M059J (cell line): ENCODE measurements at places on chromosomes 1 and 21.

DNA sequence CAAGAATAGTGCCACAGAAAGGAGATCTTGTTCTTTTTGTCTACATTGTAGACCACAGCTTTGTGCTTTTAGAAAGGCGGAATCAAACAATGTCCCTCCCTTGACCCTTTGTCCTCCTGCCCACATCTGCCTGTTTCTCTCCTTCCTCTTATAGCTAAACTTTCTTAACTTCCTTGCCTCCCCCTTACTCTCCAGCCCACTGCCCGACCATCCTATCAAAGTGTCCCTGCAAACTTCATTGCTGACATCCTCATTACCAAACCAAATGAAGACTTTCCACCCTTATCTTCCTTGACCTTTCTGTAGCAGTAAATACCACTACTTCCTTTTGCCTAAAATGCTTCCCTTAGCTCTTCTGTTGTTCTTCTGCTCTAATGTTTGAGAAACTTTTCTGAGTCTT is 5.0 kb downstream of the SELP start:
- DNase-seq: no peak

DNA sequence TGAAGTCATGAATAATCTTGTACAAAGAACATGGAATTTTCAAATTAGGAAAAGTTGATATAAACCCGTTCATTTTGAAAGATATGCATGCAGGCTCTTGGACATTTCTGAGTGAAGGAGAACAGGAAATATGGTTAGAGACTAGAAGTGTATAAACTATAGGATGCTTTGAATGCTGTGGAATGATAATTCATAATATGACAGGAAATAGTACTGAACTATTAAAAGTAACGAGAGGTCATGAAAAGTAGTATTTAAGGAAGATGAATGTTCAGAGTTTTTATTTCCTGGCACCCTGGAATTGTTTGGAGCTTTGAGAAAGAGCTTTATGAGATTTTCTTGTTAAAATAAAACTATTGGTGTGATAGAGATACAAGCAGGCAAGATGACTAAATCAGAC is 18.7 kb upstream of the CRB1 start:
- DNase-seq: no peak

- peak; percentile 99 for DNase-seq
Observed at GRCh38 chr1:24022581-24023361, 42.6 kb upstream of the SRSF10 start.

DNA sequence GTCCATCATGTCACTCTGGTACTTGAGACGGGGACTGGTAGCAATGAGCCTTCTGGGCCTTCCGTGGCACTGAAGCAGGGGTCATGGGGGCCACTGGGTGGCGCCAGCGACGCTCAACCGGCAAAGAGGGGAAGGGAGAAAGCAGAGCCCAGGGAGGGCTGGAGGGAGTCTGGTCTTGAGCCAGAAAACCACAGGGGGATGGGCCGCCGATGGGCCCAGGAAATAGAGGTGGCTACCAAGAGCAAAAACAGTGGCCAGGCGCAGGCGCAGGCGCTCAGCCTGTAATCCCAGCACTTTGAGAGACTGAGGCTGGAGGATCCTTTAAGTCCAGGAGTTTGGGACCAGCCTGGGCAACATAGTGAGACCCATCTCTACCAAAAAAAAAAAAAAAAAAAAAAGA is 21.8 kb downstream of the EXOC8 start:
- peak; percentile 46 for DNase-seq

GRCh38 chr1:204110894-204111633 is 38.1 kb downstream of the SOX13 start:
- no peak for DNase-seq

- peak; percentile 70 for DNase-seq
Observed at GRCh38 chr1:7940745-7941436, at the start of gene TNFRSF9. Gene TNFRSF9 (minus strand): TSS chr1:7940839. CDS start chr1:7939994, 845 bp downstream.

- DNase-seq: no peak
Observed at GRCh38 chr1:2190491-2190976, 4.0 kb downstream of the FAAP20 start.

DNA sequence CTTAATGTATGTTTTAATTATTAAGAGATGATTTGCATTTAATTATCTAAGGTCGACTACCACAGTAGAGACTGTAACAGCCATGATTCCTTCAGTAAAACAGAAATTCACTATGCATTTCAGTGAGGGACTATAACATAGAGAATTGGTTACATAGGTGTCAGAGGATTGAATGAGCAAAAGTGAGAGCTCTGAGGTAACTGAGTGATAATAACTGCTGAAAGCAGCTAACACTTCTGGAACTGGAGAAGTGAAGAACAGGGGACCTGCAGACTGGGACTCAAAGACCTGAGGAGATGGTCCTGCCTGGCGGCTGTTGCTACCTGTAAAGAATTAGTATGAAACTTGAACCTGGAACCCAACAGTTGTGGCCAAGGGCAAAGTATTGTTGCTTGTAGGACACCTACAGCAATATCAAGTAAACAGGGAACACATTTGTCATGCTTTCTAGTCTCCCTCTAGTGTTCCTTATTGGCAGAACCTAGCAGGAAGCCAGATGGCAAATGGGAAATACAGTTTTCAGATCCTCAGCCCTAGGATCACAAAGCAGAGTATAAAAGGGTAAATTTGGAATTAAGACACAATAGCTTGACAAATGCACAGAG is 110.6 kb downstream of the HS2ST1 start:
- peak; percentile 56 for DNase-seq

GRCh38 chr1:163162381-163162914 is 40.3 kb downstream of the RGS5 start:
- peak; percentile 24 for DNase-seq
